ENCODE measurements at places on chromosomes 1 and 21. TPM values are rescaled to one million over a fixed set of nuclear protein-coding genes. Genes with fewer than 3 reads are reported as not detected.

- DNase-seq = no peak
- H3K36me3 ChIP-seq = no peaks in the 10 kb centered on the region
- no peaks in the 10 kb centered on the region for H3K27me3 ChIP-seq
- H3K4me1 ChIP-seq = no peaks in the 10 kb centered on the region
- no peak overlapping the region for H3K27ac ChIP-seq
- H3K4me3 ChIP-seq = no peak overlapping the region
Measured at GRCh38 chr1:165073185-165074007, 283.1 kb downstream of the LMX1A start.

DNA sequence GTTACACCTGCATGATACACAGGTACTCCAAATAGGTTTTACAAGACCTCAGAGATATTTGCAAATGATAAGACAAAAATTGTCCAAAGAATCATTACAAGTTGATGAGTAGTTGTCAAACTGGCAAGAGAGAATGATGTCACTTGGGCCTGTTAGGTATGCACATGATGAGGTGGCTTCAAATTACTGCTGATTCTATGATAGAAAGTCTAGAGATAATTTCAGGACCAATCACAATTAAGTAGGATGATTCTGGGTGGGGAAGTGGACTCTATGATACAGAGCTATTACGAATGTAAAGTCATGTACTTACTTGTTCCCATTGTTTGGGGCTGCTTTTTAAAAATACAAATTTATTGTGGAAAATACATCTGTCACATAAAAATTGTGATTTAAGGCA is 5.2 kb upstream of the SPRR1B start:
- H3K36me3 ChIP-seq = no peaks in the 10 kb centered on the region
- no peaks in the 10 kb centered on the region for H3K27me3 ChIP-seq
- no peaks in the 10 kb centered on the region for H3K4me1 ChIP-seq
- H3K27ac ChIP-seq = no peak overlapping the region
- H3K4me3 ChIP-seq = no peak overlapping the region
- DNase-seq = no peak

DNA sequence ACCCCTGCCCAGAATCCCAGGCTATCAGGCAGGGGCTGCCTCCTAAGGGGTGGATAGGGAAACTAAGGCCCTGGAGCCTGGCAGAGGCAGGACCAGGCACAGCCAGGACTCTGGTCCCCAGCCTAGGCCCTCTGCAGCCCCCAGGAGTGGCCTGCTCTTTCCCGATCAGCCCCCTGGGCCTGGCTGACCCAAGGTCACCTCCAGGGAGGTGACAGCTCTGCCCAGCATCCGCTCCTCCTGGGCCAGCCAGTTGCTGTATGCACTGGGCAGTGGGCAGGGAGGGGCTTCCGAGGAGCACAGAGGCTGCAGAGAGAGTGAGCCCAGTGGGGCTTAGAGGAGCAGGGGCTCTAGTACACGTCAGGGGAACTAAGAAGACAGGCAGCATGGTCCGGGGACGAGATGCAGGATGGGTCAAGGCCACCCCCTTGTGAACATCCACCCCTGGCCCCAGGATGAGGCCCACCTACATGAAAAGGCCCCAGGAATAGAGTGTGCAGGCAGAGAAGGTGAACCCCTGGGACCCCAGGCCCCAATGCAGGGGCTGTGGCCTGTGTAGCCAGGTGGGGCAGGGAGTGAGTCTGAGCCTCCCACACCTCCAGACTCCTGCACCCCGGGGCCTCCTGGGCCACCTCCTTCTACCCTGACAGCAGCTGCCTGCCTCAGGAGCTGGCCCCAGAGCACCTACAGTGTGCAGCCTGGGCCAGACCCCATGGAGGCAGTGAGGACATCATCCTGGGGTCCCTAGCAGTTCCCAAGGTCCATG is 32.8 kb downstream of the WNT9A start:
- no peak overlapping the region for H3K27ac ChIP-seq
- no peaks in the 10 kb centered on the region for H3K4me1 ChIP-seq
- H3K4me3 ChIP-seq = no peak overlapping the region
- no peak for DNase-seq
- no peaks in the 10 kb centered on the region for H3K36me3 ChIP-seq
- no peaks in the 10 kb centered on the region for H3K27me3 ChIP-seq

- no peak for DNase-seq
- no peaks in the 10 kb centered on the region for H3K36me3 ChIP-seq
- no peaks in the 10 kb centered on the region for H3K27me3 ChIP-seq
Measured at GRCh38 chr21:16305686-16306085, 575.9 kb downstream of the USP25 start.

Gene SLC25A34
- total RNA-seq = 0.93 TPM
